Left ventricle myocardium inferior (tissue), 1 donor: ENCODE measurements at places on chromosomes 4 and X.

GRCh38 chrX:12947545-12948235 lies 27.2 kb upstream of the TMSB4X start:
- no peak for DNase-seq

- no peak for DNase-seq
Measured at GRCh38 chrX:45379236-45379635, 178.6 kb upstream of the DIPK2B start.

DNA sequence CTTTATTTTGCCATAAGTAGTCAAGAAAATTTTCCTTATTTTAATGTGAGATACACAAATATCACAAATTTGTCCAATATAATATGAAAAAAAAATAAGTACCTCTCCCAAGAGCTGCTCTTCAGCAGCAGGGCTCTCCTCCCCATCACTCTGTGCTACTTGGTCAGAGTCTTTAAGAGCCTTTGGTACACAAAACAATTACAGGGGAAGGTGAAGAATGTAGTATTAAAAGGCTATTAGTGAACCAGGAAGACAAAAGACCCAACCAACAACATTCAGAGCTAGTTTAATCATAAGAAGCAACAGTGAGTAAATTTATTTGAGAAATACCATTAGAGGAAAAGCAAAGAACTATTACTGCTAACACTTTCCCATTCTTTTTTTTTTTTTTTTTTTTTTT lies 29.4 kb downstream of the SEC31A start:
- no peak for DNase-seq

- DNase-seq: no peak
Measured at GRCh38 chrX:64570204-64570603, 175.0 kb upstream of the MTMR8 start.

DNA sequence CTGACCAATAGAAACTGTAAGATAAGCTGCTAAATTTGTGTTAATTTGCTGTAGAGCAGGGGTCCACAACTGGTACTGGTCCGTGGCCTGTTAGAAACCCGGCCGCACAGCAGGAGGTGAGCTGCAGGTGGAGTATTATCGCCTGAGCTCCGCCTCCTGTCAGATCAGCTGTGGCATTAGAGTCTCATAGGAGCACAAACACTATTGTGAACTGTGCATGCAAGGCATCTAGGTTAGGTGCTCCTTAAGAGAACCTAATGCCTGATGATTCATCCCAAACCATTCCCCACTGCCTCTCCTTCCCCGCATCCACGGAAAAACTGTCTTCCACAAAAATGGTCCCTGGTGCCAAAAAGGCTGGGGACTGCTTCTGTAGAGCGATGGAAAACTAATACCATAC lies 19.7 kb downstream of the FBXW7 start:
- no peak for DNase-seq

GRCh38 chrX:47151435-47151834 lies 6.4 kb downstream of the RBM10 start:
- no peak for DNase-seq

DNA sequence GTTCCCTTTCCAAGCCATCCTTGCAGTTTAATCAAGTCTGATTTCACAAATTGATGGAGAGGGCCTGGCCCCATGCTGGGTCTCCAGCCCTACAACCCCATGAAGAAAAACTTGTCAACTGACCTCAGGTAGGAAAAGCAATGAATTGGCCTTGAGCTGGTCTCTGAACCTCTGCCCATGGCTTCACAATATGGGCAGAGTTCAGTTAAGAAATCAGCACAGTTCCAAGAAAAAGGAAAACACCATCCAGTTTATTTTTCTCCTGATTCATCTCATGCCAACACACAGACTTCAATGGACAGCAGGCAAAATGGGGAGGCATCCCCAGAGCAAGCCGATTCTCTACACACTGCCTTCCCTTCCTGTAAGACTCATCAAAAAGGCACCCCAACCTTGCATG lies 3.3 kb downstream of the RIPPLY1 start:
- DNase-seq: no peak

DNA sequence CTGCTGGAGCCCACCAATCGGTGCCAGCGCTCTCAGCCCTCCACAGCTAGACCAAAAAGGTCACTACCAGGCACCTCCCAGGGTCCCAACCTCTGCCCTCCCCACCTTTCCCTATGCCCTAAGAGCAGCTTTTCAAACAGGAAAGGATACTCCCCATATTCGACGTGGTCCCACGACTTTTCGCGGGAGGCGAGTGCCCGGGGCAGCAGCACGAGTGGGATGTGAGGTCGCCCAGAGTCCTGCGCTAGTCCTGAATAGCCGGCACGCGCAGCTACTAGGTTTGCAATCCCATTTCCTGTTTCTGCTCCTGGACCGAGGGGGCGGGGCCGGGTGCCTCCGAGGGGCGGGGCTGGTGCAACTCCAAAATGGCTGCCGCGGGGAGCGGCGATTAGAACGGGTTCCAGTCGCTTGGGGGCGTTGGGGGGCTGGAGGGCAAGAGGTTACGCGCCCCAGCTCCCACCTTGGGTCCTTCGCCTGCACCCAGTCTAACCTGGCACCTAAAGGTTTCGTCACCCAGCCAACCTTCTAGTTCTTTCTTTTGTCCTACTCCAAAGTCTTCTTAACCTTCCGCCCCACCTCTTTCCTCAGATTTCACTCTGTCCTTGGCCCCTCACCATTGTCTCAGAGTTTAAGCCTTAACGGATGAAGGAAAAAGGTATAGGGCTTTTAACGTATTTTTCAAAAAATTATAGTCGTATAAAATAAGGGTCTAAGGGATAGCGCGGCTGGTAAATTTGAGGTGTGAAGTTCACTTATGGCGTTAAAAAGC lies 85.0 kb upstream of the TENT5D start:
- peak; percentile 26 for DNase-seq

- no peak for DNase-seq
Measured at GRCh38 chr4:17024425-17024824, 126.0 kb upstream of the LDB2 start.

- no peak for DNase-seq
Measured at GRCh38 chr4:26992657-26993361, 132.2 kb downstream of the STIM2 start.

DNA sequence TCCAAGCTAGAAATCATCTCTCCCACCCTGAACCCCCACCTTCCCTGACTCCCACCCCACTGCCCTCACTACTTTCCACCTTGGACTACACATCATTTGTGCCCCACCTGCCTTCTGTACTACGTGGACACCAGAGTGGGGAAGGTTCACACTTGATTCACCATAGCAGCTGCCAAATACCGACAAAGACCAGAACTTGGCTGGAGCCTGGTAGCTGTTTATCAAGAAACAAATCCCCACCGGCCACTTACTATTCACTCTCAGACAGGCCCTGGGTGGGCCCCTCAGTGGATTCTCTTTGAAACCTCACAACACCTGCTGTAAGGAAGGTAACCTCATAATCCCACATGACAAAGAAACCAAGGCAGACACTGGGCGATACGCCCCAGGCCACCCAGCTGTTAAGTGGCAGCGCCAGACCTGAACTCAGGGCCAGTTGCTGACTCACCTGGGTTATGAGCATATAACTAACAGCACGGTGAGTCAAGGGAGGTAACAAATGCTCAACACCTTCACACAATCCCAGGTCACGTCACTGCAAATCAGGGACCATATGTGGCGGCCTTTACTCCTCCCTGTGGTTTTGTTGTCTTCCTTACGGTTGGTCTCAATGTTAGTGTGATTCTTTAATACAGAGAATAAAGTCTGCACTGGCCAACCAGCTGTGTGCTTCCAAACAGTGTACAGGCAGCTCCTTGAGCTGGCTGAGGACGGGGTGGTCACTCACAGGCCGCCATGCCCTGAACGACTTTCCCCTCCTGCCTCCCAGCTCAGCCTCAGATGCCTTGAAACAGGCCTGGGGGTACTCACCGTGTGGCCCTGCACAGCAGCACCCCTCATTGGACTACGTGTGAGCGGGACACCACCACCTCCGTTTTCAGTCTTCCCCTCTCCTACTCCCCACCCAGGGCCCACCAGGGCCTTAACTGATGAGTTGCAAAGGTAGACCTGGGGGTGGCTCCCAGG lies 7.5 kb downstream of the WDR1 start:
- DNase-seq: no peak

DNA sequence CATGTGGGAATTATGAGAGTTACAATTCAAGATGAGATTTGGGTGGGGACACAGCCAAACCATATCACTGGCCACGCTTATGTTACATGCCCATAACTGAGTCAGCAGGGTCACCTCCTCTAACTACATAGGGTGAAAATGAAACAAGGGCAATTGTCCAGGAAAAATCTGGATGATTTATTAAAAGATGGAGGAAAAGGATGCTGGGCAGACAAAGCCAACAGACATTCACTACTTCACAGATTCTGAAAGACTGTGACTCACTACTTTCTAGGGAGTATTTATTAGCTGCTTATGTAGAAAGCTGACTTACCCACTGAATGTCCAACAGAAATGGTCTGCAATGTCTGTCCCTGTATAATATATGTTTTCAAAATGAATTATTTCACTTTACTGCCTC lies 72.4 kb downstream of the APBB2 start:
- DNase-seq: no peak

DNA sequence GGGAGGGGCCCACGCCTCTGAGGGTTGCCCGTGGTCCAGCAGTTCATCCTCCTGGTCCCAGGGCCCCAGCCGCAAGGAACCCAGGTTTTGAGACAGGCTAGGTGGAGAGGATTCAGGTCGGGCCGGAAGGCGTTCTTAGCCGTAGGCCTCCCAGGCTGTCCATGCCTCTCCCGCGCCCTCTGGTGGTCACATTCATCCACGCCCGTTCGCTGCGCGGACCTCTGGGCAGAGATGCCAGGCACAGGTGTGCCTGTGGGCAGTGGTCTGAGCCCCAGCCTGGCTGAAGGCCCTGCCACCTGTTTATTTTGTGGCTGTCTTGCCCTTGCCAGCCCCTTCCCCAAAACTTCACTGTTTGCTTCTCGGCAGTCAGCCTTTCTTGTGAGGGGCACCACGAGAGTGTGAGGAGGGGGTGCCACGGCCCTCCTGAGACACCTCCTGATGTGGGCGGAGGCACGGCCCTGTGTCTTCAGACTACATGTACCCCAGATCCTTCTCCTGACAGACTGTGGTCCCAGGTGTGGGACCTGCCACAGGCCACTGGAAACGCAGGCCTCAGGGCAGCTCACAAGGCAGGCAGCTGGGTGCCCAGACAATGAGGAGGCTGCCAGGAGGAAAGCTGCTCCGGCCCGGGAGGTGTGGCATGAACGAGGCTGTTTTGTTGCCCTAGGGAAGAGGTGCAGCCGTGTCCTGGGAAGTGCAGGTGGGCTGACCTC lies 5.0 kb downstream of the UVSSA start:
- peak; percentile 80 for DNase-seq

- DNase-seq: no peak
Measured at GRCh38 chr4:145481942-145482208, 222 bp downstream of the SMAD1 start.

DNA sequence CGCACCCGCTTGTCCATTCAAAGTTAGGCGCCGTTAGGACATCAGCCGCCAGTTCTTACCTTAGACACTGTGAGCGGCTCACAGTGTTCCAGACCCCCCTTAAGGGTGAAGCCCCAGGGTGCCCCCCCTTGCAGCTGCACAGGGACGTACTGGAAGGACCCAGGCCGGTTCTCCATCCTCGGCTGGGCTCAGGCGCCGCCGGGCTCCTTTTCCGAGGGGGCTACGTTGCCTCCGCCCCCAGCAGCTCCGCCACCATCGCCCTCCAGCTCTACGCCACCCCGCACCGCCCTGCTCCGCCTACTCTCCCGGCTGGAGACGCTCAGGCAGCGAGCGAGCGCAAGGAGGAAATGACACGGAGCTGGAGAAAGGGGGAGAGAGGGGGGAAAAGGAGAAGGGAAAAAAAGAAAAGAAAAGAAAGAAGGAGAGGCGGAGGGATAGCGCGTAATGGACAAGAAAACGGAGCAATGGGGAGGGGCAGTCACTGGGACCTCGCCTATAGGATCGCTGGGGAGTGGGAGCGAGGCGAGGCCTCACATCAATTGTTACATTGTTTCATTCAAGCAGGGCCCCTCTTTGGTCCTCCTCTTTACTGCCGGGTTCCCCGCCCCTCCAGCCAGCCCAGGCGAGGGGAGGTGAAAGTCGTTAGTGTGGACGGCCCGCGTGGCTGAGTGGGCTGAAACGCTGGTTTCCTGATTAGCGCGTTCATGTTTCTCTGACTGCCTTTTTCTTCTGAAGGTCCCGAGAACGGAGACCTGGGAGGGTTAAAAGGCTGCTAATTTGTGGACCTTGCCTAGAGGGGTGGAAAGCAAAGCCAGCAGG lies at the start of gene SHROOM4:
Gene SHROOM4 (minus strand): TSS at position 352 of the 819 bp plus-strand sequence. CDS start 176 bp downstream, at position 176.
- DNase-seq: peak; percentile 40

- DNase-seq: no peak
Measured at GRCh38 chr4:131509521-131509920, 1639.6 kb upstream of the PCDH10 start.

DNA sequence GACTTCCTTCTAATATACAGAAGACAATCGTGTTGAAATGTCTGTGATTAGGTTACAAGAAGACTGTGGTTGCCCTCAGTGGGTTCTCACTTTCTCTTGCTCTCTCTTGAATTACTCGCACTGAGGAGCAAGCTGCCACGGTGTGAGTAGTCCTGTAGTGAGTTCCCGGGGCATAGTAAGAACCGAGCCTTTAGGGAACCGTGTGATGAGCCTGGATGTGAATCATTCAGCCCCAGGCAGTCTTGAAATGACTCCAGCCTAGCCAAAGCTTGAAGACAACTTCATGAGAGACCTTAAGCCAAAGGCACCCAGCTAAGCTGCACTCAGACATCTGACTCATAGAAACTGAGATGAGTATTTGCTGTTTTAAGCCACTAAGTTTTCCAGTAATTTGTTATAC lies 292.7 kb downstream of the SPOCK3 start:
- no peak for DNase-seq

- DNase-seq: no peak
Measured at GRCh38 chr4:115343171-115343570, 229.8 kb upstream of the NDST4 start.

GRCh38 chr4:16824278-16824806 lies 74.1 kb downstream of the LDB2 start:
- no peak for DNase-seq

DNA sequence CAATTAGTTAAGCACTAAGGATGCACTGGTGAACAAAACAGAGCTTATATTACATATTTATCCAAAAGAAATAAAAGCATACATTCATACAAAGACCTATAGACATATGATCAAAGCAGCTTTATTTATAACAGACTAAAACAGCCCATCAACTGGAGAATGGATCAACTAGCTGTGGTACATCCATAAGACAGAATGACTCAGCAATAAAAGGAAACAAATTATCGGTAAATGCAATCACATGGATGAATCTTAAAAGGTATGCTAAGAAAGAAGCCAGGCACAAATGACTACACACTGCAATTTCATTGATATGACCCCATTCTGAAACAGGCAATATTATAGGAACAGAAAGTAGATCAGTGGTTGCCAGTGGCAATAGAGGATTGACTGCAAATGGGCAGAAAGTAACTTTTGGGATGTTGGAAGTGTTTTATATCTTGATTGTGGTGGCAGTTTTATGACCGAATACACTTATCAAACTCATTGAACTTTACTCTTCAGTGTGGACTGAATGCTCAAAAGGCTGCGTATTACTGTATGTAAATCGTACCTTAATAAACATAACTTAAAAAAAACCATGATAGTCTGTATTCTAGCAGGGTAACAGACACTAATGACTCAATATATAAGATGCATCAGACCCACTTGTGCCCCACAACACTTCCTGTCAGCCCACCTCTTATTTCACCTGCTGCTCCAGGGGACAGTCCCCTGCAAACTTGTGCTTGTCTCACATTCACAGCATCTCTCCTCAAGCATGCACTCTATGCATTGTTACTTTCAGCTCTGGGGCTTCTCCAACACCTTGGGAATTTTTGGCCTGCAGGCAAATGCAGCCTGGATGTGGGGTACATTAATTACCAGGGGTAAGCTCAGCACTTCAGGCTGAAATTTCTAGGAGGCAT lies 59.1 kb downstream of the MID1IP1 start:
- no peak for DNase-seq
